ENCODE measurements at places on chromosomes 3 and 15.

- DNase-seq: no peak
These were observed 31.5 kb downstream of the NGLY1 start for GRCh38 chr3:25751725-25752124.

DNA sequence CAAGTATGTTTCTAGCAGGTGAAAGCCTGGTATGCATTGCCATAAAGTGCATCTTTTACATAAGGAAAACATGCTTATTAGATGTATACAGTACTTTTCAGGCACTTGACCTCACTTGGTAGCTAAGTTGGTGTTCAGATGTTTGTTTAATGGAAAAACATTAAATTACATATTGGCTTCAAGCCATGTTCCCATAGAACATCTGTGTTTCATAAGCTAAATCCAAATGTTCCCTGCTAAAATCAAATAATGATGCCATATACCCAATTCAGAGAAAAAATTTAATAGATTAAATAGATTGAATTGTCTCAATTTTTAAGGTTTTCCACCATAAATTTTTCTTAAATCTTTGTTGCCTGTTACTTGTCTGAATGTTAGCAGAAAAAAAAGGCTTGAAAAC is 19.1 kb upstream of the RPL22L1 start:
- DNase-seq: peak; percentile 54

- DNase-seq: no peak
These were observed 68.7 kb downstream of the GBE1 start for GRCh38 chr3:81692766-81693165.

DNA sequence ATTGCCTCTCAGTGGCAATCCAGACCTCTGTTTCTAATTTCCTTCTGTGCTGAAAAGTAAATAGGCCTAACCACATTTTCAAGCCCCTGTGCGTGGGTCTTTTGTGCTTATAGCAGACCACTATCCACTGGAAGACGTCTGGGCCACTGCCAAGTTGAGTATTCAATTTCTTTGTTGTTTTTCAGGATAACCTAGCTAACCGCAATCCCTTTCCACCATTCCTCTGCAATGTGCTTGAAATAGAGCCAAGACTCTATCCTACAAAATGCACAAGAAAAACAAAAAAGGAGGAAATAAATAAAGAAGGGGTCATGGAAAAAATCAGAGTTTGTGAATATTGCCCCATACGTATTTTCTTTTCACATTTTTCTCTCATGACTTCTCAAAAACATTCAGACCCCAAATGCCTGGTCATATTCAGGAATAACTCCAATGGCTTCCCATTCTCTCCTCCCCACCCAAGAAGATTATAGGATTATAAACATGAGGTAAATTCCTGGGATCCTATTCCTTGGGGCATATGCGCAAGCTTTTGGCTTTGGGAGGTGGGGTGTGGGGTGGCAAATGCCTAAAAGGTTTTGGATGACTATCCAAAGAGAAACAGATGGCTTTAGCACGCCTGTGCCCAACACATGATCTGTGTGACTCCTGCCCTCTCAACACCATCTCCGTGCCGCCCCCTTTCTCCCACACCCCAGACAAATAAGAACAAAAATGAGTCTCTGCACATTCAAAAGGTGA is 217.9 kb upstream of the THBS1 start:
- DNase-seq: peak; percentile 63

DNA sequence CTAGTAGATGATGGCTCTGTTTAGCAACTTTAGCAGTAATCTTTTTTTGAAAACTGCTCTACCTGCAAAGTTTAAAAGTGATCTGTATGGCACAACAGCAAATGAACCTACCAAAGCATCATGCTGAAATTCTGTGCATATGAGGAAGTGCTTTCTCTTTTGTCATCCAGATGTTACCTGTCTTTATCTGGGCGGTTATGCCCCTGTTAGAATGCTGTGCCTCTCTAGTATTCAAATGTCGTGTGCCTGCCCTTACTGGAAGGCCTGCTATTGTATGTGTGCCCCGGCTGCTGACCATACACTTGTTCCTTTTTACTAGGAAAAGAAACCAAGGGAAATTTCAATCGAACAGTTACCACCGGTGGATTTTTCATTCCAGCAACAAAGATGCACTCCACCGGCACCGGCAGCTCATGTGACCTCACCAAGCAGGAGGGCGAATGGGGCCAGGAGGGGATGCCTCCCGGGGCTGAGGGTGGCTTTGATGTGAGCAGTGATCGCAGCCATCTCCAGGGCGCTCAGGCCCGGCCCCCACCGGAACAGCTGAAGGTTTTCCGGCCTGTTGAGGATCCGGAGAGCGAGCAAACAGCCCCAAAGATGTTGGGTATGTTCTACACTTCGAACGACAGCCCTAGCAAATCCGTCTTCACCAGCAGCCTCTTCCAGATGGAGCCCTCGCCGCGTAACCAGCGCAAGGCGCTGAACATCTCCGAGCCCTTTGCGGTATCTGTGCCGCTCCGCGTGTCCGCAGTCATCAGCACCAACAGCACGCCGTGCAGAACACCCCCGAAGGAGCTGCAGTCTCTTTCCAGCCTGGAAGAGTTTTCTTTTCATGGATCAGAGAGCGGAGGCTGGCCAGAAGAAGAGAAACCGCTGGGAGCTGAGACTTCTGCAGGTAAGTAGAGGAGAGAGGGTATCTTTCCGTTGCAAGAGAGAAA is 61.6 kb downstream of the TMEM39A start:
- no peak for DNase-seq

GRCh38 chr3:184524981-184525336 is 36.6 kb upstream of the EPHB3 start:
- DNase-seq: no peak

DNA sequence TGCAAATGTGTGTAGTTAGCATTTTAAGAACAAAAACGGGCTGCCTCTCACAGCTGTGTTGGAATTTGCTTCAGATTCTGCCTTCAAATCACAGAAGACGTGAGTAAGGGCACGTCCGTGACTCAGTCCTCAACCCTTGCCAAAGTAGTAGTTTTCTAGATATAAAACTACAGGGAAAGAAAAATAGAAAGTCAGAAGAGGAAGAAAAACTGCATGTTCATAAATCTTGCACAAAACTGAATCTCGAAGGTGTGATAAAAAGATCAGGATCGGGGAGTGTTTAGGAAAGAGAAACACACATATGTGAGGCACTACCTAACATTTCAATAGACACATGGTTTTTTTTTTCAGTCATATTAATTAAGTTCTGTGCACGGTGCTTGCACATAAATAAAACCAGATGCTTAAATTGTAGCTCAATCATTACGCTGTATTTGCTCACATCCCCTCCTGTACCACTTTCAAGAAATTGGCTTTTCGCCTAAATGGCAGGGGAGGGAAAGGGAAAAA is 71.7 kb downstream of the P3H2 start:
- DNase-seq: no peak

DNA sequence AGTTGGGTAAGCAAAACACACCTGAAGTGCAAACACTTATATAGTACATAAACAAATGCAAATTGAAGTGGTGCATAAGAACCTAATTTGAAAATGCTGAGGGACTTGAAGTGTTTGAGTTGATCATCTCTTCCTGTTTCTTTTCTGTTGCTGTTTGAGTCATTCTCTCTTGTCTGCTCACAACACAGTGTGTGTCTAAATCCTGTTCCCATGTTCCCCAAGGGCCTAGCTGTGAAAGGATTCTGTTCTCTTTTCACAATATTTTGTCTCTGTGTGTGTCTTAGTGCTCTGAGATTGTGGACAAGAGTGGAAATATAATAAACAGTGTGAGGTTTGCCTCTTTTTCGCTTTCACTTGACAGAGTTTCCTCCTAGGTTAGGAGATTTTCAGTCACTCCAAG is 6.1 kb downstream of the CD96 start:
- no peak for DNase-seq

DNA sequence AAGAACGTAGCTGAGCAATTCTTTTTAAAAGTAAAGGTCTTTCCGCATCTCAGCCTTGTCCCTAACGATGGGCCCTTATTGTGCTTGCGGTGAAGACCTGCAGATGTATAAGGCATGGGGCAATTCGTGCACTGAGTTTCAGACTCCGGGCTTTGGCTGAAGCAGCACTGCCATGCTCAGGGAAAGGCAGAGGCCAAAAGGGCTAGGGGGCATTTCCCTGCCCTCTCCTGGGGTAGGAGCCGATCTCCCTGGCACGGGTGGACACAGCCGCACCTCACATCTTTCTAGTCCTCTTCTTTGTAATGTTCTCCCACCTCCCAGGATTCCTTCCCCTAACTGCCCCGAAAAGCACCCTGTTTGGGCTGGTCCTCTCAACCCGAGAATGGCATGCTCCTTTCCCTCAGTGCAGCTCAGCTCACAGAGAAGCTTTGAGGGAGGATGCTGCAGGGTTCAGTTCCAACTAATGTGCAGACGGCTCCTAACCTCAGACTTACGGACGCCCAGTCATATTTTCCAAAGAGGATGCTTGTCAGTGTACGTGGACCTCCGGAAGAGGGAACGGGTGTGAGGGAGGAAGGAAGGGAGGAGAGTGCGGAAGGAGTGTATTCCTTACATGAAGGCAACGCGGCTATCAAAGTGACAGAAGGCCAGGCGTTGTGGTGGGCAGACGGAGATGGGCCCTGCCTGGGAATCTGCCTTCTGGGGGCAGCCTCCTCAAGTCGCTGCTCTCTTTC is 61.2 kb downstream of the SYNM start:
- no peak for DNase-seq

DNA sequence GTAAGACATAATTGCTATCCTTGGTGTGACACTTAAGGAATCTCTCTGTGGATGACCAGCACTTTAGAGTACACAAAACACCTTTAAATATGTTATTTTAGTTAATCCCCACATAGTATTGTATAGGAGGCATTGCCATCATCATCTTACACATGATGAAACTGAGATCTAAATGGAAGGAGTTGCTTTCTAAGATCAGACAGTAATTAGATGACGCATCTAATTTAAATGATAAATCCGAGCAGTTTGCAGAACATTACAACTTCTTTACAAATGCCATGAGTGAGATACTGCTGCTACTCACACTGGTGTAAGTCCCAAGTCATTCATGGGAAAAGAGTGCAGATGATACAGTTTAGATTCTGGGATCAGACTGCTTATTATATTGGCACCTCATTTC is 431.9 kb downstream of the MFSD1 start:
- no peak for DNase-seq

DNA sequence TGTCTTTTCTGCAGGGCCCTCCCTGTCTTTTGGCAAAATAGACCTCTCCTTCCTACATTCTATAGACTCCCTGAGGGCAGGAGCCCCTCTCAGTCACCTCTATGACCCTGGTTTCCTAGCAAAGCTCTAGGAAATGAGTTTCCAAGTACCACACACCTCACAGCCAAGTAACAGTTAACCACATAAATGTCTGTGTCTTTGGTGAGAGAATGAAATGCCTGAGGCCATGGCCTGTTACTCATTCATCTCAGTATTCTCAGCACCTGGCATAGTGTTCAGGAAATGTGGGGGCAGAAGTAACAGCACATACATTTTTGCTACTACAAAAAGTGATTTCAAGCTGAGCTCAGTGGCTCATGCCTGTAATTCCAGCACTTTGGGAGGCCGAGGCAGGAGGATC is 21.0 kb downstream of the RFT1 start:
- DNase-seq: no peak

GRCh38 chr15:47551546-47551945 is 165.8 kb upstream of the SEMA6D start:
- no peak for DNase-seq

DNA sequence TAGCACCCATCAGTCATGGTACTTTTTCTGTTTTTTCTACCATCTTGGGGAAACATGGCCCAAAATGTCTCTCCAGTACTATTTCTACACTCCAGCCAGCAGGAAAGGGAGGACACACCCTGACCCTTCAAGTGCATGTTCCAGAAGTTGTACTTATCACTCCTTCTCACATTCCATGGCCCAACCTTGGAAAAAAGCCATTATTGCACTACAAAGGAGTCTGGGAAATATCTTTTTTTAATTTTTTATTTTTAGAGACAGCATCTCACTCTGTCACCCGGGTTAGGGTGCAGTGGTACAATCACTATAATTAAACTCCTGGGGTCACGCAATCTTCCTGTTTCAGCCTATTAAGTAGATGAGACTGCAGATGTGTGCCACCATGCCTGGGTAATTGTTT is 100.0 kb upstream of the PPP2R3A start:
- no peak for DNase-seq

- no peak for DNase-seq
These were observed 2.4 kb upstream of the NCEH1 start for GRCh38 chr3:172713316-172713715.

DNA sequence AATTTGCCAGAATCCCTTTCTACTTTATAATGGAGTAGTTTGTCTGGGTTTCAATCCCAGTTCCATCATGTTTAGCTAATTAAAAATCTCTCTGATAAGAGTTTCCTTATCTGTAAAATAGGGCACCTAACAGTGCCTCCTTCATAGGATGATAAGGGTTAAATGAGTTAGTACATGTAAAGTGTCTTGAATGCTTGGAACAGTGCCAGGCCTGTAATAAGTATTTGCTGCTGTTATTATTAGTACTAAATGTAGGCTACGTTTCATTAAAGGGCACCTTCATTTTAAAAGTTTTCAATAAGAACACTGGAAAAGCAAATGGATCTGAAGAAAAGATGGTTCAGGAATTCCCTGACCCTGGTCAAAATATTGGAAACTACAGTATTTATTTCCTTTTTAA is 11.8 kb upstream of the SLC2A2 start:
- DNase-seq: no peak

GRCh38 chr15:70055601-70056051 is 42.1 kb downstream of the TLE3 start:
- no peak for DNase-seq

- DNase-seq: no peak
These were observed 189.7 kb downstream of the TLE3 start for GRCh38 chr15:69908060-69908459.

- no peak for DNase-seq
These were observed 412.7 kb downstream of the GABRG3 start for GRCh38 chr15:27383726-27384125.

Data from NCI-H1092 treated with DMSO at 0.1 percent for 48 hours (cell line).